ENCODE measurements at places on chromosomes 5 and 9.

- DNase-seq, result no peak
These were observed 7.8 kb downstream of the HSPA4 start for GRCh38 chr5:133059621-133060020.

- no peak for DNase-seq
These were observed 10.4 kb downstream of the MARCHF3 start for GRCh38 chr5:127019928-127020327.

DNA sequence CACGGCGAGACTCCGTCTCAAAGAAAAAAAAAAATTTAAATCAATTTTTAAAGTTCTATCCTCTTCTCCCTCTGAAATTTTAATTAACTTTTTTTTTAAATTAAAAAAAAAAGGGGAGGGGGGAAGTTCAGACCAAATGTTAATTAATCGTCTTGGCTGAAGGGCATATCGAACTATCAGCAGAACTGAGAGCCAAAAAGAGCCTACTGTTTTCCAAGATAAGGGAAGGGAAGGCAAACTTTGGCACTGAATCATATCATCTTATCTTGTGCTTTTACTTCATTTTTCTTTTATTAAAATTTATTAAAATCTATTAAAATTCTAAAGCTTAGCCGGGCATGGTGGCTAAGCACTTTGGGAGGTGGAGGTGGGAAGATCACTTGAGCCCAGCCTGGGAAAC lies 45.9 kb upstream of the MTMR12 start:
- no peak for DNase-seq

GRCh38 chr5:115850744-115851416 lies 9.1 kb downstream of the AP3S1 start:
- no peak for DNase-seq

DNA sequence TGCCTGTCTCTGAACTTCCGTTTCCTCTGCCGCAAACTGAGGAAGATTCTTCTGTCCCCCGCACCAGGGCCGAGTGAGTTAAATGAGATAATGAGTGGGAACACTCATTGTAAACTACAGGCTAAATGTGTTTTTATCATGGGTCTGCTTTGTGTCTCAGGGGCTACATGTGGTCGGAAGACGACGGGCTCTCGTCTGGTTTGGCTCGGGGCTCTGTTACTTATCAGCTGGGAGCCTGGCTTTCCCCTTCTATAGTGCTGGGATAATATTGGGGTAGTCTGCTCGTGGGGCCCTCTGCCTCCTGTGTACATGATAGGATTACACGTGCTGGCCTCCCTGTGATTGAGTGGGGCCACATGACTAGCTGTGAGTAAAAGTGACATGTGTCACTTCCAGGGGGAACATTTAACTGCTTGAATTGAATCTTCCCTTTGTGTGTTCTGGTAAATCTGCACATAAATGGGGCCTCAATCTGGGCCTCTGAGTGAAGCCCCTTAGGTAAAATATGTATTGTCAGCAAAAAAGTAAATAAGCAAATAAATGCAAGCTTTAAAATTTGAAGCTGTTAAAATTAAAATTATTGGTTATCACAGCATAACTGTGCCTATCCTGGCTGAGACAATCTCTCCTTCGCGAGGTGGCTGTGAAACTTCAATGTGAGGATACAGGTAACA lies 86.9 kb upstream of the SH3PXD2B start:
- DNase-seq, result no peak

- no peak for DNase-seq
These were observed 352.6 kb downstream of the OSTF1 start for GRCh38 chr9:75440914-75441313.

GRCh38 chr5:81556809-81557208 lies 162.9 kb upstream of the ACOT12 start:
- no peak for DNase-seq

DNA sequence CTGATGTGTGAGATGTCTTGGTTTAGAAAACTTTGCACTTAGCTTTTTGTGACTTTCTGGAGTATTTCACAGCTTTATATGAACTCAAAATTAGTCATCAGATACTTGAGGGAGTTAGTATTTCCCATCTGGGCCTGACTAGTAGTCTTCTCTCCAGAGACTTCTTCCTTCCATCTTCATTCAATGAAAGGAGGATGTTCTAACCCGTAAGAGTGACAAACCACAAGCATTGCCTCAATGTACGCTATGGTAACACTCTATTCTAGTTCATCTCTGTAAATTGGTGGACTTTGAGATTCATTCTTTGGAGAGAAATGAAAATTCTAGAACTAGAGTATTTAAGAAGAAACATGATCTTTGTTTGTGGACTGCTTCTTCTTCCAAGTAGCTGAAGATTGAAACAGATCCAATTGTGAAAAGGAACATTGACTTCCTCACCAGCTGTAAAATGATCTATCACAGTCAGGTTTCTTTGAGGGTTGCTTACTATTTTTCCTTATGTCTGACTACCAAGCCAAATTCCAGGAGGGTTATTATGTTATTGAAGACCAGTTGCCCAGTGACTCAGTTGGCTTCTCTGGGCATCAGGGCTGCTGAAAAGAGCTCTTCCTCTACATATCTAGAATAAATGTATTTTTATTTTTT lies 157.6 kb downstream of the SLC12A2 start:
- no peak for DNase-seq

- DNase-seq, result no peak
These were observed 111.7 kb upstream of the NEK6 start for GRCh38 chr9:124146031-124146561.

DNA sequence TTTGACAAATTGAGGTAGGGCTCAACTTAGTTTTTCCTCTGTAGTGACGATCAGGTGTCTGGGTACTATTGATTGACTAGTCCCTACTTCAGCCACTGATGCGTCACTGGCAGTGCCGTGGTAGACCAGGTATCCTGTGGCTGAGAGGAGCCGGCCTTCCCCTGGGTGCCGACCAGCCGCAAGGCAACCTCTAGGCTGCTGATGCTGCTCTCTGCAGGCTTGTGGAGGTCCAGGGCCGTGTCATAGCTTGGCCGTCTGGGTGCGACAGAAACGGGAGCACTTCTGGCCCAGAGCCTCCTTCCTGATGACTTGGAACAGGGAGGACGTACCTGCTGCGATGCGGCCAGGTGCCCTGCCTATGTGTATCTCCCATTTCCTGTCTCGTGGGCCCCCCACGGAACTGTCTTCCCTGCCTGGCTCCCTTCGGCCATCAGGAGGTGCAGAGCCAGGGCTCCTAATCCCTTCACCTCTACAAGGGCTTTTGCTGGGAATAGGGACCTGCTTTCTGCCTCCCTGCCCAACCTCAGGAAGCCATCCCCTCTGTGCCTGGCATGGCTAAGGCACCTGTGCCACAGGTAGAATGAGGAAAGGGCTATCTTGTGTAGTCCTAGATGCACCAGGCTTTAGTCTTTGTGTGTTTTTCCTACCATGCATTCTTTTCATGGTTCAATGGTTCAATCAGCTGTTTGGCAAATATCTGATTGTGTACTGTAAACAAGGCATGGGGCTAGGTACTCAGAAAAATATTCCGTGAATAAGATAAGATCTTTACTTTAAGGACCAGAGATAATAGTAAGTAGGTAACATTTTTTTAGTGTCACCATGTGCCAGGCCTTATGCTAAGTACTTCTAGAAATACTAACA lies 44.6 kb downstream of the MVB12B start:
- DNase-seq, result no peak

GRCh38 chr9:114169952-114170770 lies 14.8 kb downstream of the COL27A1 start:
- no peak for DNase-seq

DNA sequence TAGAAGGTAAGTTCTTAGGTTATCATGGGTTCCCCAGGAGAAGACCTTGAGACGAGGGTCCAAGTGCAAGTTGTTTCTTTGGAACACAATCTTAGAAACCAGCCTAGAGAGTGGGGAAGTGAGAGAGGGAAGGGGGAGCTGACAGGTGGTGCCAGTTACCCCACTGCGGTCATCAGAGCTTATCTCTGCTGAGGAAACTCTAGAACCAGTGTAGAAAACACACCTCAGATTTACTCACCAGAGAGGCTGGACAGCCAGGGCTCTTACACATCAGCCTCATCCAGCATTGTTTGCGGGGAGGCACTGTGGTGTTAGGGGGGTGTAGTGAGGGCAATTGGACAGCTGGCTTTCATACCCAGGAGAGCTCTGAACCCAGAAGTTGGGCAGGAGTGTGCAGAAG lies 206.5 kb upstream of the RAI14 start:
- DNase-seq, result no peak

DNA sequence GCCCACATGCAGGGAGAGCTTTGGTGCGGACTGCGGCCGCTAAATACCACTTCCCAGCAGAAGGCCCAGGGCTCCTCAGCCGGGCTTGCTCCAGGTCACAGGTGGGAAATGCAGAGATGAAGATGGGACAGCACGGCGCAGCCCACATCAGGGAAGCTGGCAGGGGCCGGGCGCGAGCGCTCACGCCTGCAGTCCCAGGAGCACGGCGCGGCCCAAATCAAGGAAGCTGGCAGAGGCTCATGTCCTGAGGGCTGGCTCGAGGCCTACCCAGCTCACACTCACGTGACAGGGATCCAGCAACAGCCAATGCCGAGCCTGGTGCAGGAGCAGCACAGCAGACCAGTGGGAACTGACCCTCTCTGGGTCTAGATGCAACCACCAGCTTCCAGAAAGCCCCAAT lies 16.3 kb downstream of the LPCAT1 start:
- DNase-seq, result no peak

- no peak for DNase-seq
These were observed 144.7 kb downstream of the TRPM6 start for GRCh38 chr9:74742792-74743730.

DNA sequence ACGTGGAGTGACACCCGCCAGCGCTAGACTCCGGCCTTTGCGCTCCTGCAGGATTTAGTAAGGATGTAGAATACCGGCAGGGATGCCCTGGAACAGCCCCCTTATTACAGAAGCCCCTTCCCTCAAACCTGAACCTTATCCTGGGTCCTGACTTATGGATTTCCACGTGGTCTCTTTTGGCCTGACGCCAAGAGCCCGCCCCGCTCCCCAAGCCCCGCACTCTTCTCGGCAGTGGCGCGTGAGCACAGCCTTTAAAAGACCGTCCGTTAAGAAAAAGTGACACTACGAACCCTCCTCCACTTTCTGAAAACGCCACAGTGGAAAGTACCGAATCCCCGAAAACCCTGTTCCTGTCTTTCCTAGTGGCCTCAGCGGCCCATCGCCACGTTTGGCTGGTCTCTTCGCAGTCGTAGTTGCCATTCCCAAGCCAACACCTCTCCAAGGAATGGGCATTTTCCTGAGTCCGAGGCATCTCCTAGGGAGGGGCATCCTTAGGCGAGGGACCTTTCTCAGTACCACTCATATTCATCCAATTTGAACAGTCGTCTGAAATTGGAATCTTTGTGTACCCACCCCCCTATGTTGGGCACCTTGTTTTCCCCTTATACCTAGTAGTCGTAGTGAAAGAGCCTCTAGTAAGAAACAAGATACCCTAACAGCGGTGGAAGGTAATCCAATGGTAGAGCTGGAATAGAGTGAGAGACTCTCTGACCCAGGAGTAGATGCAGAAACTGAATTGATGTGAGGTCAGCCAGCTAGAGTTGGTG lies 732 bp upstream of the MCIDAS start:
- DNase-seq, result no peak
